ENCODE measurements at places on chromosomes 5 and 9.

- no peak for DNase-seq
Observed at GRCh38 chr9:131397100-131397790, 3.4 kb downstream of the PRRC2B start.

GRCh38 chr5:38557308-38557710 is 863 bp upstream of the LIFR start:
- no peak for DNase-seq

DNA sequence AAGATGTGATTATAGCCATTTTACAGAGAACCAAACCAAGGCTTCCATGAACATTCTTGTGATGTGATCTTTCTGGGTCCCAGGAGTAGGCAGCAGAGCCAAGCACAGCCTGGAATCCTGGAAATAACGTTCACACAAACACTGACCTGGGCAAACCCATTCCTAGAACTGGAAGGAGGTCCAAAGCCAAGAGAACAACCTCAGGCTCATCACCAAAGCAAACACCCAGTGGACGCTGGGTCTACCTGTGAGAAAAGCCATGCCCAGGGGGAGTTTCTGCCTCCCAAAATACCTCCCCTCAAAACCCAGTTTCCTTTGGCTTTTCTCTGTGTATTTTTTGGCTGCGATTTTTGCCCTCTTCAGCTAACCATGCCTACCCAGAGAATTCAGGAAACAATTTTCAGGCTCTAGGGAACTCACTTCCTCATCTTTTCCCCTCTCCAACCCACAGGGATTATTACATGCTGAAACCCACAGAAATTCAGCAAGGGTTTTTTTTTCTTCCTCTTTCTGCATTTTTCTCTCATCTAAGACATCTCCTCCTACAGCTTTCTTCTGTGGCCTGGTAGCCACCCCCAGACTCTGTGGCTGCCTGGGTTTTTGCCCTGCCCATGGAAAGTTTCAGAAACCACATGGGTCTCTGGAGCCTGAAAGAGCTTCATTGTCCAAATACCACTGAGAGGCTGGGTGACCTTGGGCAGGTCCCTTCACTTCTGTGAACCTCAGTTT is 75.0 kb downstream of the TNC start:
- DNase-seq, result no peak

DNA sequence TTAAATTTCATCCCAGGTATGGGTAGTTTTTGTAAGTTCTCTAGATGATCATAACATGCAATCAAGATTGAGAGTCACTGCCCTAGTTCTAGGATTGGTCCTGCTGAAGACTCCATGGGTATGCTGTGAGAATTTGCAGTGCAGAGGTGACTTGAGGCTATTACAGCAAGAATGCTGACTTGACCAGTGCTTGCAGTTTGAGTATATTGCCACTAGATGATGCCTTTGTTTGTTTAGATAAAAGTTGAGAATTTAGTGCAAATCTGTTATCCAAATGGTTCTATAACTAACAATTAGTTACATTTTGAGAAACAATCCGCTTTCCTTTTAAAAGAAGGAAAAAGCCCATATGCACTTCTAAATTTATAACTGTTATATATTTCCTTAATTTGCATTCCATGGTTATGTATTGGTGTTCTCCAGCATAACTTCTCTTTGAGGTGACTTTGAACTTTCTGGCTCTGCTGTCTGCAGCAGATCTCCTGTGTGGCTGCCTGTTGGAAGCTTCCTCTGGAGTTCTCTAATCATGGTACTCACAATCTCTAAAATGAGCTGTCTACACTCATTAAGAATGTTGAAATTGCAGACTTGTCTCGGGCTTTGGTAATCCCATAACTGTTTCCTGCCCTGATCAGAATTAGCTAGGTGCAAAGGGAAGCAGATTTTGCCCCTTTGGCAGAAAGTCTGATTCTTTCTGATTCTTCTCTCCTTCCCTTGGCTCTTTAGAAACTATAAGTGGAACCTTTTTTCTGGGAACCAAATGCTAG is 24.9 kb downstream of the MELK start:
- DNase-seq, result no peak

GRCh38 chr5:131462454-131462853 is 172.6 kb downstream of the RAPGEF6 start:
- no peak for DNase-seq

DNA sequence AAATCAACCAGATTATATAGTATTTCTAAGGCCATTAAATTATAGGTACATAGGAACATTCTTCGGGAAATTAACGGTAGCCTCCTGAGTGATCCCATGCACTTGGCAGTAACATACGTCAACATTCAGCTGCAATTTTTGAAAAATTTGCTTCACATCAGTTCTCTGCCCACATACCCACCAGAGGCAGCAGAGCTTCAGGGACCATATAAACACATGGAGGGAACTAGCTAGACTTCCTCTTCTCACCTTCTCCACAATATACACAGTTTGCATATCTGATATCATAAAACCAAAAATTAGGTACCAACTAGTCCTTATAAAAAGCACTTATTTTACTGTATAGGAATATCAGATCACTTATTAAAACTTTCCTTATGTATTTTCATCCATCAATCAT is 4.8 kb downstream of the PSIP1 start:
- no peak for DNase-seq

GRCh38 chr9:3023449-3023848 is 179.6 kb upstream of the PUM3 start:
- no peak for DNase-seq

GRCh38 chr5:172420235-172420939 is 33.9 kb downstream of the SH3PXD2B start:
- DNase-seq, result no peak

All from non-pigmented ciliary epithelial cell (primary cell).